ENCODE measurements at places on chromosomes 1 and 21. TPM values are rescaled to one million over a fixed set of nuclear protein-coding genes. Genes with fewer than 3 reads are reported as not detected.

The APP gene
- total RNA-seq, result 749 TPM

The SLFNL1 gene
- total RNA-seq, result 0.29 TPM

The PROX1 gene
- total RNA-seq, result 0.32 TPM

The LAMTOR2 gene
- total RNA-seq, result 59.9 TPM

The CYP4Z1 gene
- total RNA-seq, result not detected

The PADI6 gene
- not detected for total RNA-seq

The HSD11B1 gene
- total RNA-seq, result not detected

The CYYR1 gene
- 4.7 TPM for total RNA-seq

The AGT gene
- 30.1 TPM for total RNA-seq

GRCh38 chr1:202084791-202085681 is 37.7 kb upstream of the GPR37L1 start:
- peaks cover 8% of the 10 kb centered on the region for H3K4me1 ChIP-seq
- no peak for DNase-seq
- no peak overlapping the region for H3K4me3 ChIP-seq
- H3K27me3 ChIP-seq, result peaks cover 3% of the 10 kb centered on the region
- no peak overlapping the region for H3K27ac ChIP-seq
- H3K36me3 ChIP-seq, result no peaks in the 10 kb centered on the region

- peaks cover 9% of the 10 kb centered on the region for H3K4me1 ChIP-seq
- H3K4me3 ChIP-seq, result peak overlapping the region; percentile 71
- H3K27ac ChIP-seq, result no peak overlapping the region
- no peak for DNase-seq
- H3K36me3 ChIP-seq, result no peaks in the 10 kb centered on the region
Observed at GRCh38 chr1:2644591-2645101, 11.8 kb upstream of the MMEL1 start.

DNA sequence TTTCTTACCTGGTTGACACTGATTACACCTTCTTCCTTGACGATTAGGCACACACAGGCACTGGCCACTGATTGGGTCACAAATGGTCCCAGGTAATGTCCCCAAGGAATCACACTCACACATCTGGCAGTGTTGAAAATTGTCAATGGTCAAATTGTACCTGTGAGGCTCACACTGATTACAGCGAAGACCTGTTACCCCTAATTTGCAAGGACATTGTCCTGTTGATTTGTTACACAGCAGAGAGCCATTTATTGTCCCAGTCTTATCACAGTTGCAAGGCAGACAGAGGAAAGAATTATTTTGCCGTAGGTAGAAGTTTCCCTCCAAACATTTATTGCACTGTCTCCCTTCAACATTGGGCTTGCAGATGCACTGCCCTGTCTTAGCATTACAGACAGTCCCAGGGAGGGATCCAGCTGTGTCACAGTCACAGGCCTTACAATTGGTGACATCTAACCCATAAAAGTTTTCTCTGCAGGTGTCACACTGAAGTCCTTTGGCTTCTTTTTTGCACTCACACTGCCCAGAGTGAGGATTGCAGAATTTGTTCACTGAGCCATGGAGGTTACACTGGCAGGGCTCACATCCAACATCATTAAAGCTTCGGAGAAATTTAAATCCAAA is 176.6 kb downstream of the USH2A start:
- DNase-seq, result no peak
- no peak overlapping the region for H3K4me3 ChIP-seq
- H3K27ac ChIP-seq, result no peak overlapping the region
- H3K27me3 ChIP-seq, result peaks cover 19% of the 10 kb centered on the region

DNA sequence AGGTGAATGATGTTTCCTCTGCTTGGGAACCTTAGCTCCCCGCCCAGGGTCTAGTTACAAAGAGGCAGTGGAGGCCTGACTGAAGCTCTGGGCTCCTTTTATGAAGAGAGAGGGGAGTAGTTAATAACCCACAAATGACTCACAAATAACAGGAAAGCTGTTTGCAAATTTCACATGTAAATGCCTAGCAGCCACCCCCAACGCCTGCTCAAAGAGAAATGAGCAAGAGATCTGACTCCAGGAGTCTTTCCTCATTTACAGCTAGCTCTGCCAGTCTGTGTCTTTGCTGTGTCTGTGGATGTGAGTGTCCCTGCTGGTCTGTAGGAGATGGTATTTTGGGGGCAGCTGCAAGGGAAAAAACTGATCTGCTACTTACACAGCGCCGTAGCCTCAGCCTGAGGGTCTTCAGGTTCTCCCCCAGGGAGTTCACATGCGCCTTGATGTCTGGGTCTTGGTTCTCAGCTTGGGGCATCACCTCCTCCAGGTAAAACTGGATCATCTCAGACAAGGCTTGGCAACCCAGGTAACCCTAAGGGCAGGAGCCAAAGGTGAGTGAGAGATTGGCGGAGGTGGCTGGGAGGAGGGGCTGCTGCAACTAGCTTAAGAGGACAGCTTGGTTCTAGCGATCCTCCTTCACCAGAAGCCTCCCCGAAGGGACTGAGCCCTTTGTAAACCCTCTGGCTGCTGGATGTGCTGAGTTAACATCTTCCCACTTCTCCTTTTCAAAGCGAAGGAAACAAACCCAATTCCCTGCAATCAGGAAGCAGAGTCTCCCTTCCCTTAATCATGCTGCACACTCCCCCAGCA is at the start of gene IL19:
Gene IL19 (plus strand): TSS at position 243 of the 807 bp plus-strand sequence. CDS start 65,890 bp downstream, outside the sequence.
- no peak for DNase-seq
- H3K36me3 ChIP-seq, result no peaks in the 10 kb centered on the region
- H3K4me3 ChIP-seq, result no peak within 1 kb of the TSS

DNA sequence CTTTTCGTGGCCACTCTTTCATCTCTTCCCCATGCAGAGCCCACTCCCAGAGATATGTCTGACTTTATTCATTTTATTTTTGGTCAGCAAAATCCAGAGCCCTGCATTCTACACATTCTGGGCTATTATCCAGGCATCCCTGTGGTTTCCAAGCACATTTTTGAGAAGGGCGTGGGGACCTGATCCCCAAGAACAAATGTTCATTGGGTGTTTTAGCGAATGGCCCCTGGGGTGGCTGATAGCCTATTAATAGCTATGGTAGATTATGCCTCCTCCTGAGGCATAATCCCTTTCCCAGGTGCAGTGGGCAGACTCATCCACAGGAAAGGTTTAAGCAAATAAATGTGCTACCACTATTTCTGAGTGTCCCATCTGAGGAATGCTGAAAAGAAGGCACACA is 511.8 kb upstream of the USP24 start:
- no peak for DNase-seq
- H3K27me3 ChIP-seq, result no peaks in the 10 kb centered on the region
- peaks cover 3% of the 10 kb centered on the region for H3K36me3 ChIP-seq

DNA sequence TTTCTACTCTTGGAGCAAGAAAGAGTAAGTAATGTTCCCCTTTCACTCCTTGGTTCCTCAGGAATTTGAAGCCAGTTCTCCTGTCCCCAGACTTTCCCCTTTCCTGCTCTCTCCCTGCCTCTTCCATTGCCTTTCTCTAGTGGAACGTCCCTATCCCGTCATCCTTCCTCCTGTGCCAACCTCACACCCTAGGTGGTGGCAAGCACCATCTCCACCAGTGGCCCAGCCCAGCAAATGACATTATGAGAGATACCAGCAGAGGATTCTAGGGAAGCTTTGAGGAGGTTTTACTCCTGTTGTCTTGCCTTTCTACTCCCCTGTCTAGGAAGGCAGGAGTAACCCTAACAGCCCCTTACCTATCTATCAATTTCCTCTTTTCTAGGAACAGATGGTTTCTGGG is 8.1 kb upstream of the TACSTD2 start:
- H3K27me3 ChIP-seq, result peaks cover 12% of the 10 kb centered on the region
- no peak overlapping the region for H3K27ac ChIP-seq
- no peak overlapping the region for H3K4me3 ChIP-seq
- peaks cover 24% of the 10 kb centered on the region for H3K4me1 ChIP-seq
- DNase-seq, result no peak
- no peaks in the 10 kb centered on the region for H3K36me3 ChIP-seq

DNA sequence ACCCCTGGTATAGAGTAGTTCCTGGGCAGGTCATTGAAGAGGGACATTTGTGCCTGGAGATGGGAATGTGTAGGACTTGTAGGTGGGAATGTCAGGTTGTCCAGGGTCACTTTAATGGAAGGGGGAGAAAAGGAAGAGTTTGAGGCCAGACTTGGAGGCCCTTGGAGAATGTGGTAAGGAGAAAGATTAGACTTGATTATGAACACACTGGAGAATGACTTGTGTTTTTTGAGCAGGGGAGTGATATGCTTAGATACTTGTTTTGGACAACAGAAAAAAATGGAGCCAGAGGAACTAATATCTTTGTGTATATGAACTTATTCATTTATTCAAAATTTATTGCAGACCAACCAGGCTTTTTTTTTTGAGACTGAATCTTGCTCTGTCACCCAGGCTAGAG is 17.9 kb downstream of the ELAPOR1 start:
- no peak overlapping the region for H3K4me3 ChIP-seq
- H3K27ac ChIP-seq, result no peak overlapping the region
- H3K36me3 ChIP-seq, result no peaks in the 10 kb centered on the region
- no peaks in the 10 kb centered on the region for H3K27me3 ChIP-seq

- H3K4me1 ChIP-seq, result no peaks in the 10 kb centered on the region
- H3K27me3 ChIP-seq, result no peaks in the 10 kb centered on the region
- no peak overlapping the region for H3K27ac ChIP-seq
- DNase-seq, result no peak
- H3K4me3 ChIP-seq, result no peak overlapping the region
Observed at GRCh38 chr1:167369933-167370332, 148.4 kb downstream of the CD247 start.

GRCh38 chr1:3584915-3585314 is 26.4 kb downstream of the MEGF6 start:
- H3K36me3 ChIP-seq, result peaks cover 3% of the 10 kb centered on the region
- DNase-seq, result no peak
- H3K4me1 ChIP-seq, result peaks cover 6% of the 10 kb centered on the region
- H3K27ac ChIP-seq, result no peak overlapping the region

GRCh38 chr1:79726911-79727310 is 720.4 kb upstream of the ADGRL4 start:
- H3K27me3 ChIP-seq, result no peaks in the 10 kb centered on the region
- no peak overlapping the region for H3K27ac ChIP-seq
- H3K36me3 ChIP-seq, result no peaks in the 10 kb centered on the region
- no peak overlapping the region for H3K4me3 ChIP-seq
- H3K4me1 ChIP-seq, result no peaks in the 10 kb centered on the region

GRCh38 chr1:184972315-184973055 is 1.8 kb downstream of the NIBAN1 start:
- peaks cover 5% of the 10 kb centered on the region for H3K27me3 ChIP-seq
- H3K4me3 ChIP-seq, result peak overlapping the region; percentile 82
- no peaks in the 10 kb centered on the region for H3K36me3 ChIP-seq
- no peak for DNase-seq

DNA sequence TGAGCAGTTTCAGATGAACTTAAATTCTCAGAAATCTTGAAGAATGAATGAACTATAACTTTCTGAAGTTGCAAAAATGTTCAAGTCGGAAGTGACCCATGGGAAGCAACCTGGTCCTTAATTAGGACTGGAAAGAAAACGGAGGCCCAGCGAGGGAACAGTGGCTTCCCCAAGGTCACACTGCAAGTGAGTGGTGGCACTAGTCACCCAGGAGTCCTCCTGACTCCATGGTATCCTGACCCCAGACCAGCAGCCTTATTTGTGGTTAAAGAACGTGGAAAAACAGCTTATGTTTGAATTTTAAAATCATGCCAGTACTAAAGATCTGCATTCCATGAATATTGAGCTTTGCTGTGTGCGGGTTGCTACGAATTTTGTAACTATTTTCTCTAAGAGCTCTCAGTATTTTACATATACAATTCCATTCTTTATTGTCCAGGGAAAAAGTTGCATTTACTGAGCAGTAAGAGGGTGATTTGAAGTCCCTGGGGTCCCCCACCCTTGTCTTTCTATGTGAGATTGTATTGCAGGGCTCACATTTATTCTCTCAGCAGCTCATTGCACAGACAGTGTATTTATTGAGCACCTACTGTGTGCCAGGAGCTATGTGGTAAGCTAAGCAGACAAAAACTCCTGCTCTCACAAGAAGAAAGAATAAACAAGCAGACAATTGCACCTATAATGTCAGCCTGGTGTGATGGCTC is 61.6 kb upstream of the ATP5PO start:
- H3K27me3 ChIP-seq, result no peaks in the 10 kb centered on the region
- peak overlapping the region; percentile 0 for H3K4me3 ChIP-seq
- no peaks in the 10 kb centered on the region for H3K36me3 ChIP-seq
- peak overlapping the region; percentile 97 for H3K27ac ChIP-seq

- no peak overlapping the region for H3K4me3 ChIP-seq
- peaks cover 35% of the 10 kb centered on the region for H3K36me3 ChIP-seq
- peak overlapping the region; percentile 73 for H3K27ac ChIP-seq
- DNase-seq, result no peak
- H3K27me3 ChIP-seq, result no peaks in the 10 kb centered on the region
- H3K4me1 ChIP-seq, result peaks cover 33% of the 10 kb centered on the region
Observed at GRCh38 chr1:183105449-183105848, 80.6 kb upstream of the LAMC2 start.

DNA sequence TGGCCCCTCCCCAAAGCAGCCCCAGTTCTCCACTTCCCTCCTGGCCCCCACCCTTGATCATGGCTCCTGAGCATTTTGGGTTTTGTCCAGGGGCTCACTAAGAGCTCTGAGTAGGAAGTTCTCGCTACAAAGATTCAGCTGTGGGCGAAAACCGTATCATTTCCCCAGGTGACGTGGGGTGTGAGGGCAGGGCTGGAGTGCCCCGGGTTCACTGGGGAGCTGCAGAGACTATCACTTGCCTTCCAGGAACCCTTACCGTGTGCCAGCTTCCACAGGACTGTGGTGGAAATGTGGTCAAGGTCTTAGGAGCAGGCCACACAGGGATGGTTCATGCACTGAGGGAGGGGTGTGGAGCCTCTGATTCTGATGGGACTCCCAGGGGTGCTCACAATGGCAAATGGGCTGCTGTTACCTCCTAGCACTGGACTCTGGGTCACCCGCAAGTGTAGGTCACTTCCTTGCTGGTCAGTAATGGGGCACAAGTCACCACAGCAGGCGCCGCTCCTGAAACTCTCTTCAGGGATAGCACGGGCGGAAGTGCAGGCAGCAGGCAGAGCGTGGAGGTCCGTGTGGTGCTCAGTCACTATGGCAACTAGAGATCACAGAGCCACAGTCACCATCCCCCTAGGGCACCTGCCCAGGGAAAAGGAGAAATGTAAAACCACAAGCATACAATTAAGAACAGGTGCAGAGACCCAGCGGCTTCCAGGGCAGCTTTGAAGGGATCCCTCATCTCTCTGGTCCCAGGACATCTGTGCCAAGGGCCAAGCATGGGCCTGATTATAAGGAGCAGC is 35.4 kb downstream of the RSPH1 start:
- H3K27ac ChIP-seq, result no peak overlapping the region
- H3K27me3 ChIP-seq, result peaks cover 3% of the 10 kb centered on the region
- no peak for DNase-seq
- peaks cover 16% of the 10 kb centered on the region for H3K4me1 ChIP-seq

DNA sequence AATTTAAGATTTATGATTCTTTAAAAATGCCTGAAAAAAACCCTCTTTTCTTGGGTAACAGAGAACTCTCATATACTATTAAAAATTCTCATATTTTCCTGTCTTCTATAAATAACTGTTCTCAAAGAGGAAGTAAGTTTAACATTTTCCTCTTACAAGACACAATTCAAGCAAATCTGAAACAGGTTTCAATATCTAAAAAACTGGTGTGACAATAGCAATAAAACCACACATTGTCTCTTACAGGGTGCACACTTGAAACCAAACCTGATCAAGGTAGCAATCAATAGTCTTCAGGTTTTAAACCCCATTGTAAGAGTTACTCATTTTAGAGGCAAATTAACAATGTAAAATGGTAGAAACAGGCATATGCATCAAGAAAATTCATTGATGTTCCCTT is 28.0 kb downstream of the FUBP1 start:
- no peak overlapping the region for H3K27ac ChIP-seq
- H3K36me3 ChIP-seq, result peaks cover 48% of the 10 kb centered on the region
- no peaks in the 10 kb centered on the region for H3K27me3 ChIP-seq
- no peak overlapping the region for H3K4me3 ChIP-seq
- DNase-seq, result no peak
- H3K4me1 ChIP-seq, result peaks cover 23% of the 10 kb centered on the region

- H3K4me3 ChIP-seq, result peak overlapping the region; percentile 93
- peaks cover 17% of the 10 kb centered on the region for H3K4me1 ChIP-seq
- no peaks in the 10 kb centered on the region for H3K27me3 ChIP-seq
- peaks cover 25% of the 10 kb centered on the region for H3K36me3 ChIP-seq
Observed at GRCh38 chr1:36305915-36306209, 306 bp upstream of the SH3D21 start.
